Breast epithelium (tissue), 4 donors: ENCODE measurements at places on chromosomes 13 and 19. TPM values are rescaled to one million over a fixed set of nuclear protein-coding genes. Genes with fewer than 3 reads are reported as not detected.

UTP14C gene
- 17.3 TPM for total RNA-seq

ZNF677 gene
- total RNA-seq: 26.3 TPM

- no peaks in the 10 kb centered on the region for H3K36me3 ChIP-seq
- no peak for DNase-seq
- no peak overlapping the region for H3K27ac ChIP-seq
- no peaks in the 10 kb centered on the region for H3K4me1 ChIP-seq
Observed at GRCh38 chr13:88675347-88675996, 1004.3 kb downstream of the SLITRK5 start.

- H3K4me3 ChIP-seq: no peak overlapping the region
- H3K4me1 ChIP-seq: no peaks in the 10 kb centered on the region
- no peaks in the 10 kb centered on the region for H3K36me3 ChIP-seq
- no peaks in the 10 kb centered on the region for H3K27me3 ChIP-seq
Observed at GRCh38 chr13:99556867-99557443, 55.7 kb downstream of the TM9SF2 start.
